ENCODE measurements at places on chromosomes 4 and X.

DNA sequence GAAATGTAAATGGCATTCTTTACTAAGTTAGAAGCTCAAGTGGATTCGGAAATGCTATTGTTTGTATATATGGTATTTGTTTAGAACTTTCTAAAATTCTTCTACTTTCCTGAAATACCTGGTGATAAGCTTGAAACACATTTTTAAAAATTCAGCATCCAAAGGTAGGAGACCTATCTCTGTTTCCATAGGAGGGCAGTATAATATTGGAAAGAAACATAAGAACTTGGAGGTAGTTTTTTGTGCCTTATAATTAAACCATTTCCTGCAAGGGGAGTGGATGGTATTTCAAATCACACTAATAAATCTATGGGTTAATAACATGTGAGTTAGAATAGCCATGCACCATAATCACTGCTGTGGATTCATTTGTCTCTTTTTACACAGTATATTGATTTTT lies 217.4 kb upstream of the AADAT start:
- no peak for DNase-seq

DNA sequence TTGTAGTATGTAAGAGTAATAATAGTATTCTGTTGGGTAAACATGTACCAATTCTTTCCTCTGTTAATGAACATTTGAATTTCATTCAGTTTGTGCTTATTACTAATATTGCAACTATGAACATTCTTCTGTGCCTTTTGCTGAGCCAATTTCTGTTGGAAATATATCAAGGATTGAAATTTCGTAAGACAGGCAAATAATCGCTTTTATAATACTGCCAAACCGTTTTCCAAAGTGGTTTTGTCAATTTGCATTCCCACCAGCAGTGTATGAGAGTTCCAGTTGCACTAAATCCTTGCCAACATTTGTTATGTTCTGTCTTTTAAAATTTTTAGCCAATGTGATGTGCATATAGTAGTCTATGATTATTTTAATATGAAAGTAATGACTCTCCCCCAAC lies 38.6 kb downstream of the MAGEB17 start:
- no peak for DNase-seq

- DNase-seq: no peak
These were observed 60.8 kb downstream of the DDX60 start for GRCh38 chr4:168257768-168258167.

DNA sequence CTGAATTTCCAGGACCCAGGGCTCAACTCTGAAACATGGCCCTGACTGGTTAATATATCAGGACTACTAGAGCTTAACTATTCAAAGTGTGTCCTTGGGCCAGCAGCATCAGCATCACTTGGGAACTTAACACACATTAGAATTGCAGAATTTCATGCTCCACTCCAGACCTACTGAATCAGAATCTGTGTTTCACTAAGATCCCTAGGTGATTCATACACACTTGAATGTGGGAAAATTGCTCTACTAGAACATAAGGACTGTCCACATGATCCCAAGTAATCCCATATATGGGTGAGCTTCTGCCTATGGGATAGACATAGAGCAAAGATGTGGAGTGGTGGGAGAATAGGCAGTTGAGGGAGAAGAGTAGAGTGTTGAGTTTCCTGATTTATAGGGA lies 192.5 kb upstream of the CLNK start:
- no peak for DNase-seq

DNA sequence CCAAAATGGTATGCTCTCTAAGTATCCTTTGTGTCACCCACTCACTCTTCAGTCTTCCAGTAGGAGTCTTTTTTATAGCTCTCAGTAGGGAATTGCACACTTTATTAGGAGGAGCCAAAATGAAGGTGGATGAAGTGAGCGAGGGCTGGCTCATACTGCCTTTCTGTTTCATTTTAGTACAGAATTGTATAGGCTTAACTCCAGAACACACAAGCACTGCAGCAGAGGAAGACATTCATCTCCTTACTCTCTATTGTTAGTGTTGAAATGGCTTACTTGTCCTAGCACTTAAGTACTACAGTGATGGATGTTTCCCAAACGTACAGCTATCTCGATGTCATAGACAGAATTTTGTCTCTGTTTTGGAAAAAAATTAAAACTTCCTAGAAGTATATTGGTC lies 327.3 kb upstream of the ATOH1 start:
- no peak for DNase-seq

GRCh38 chr4:78512357-78512920 lies 39.1 kb upstream of the ANXA3 start:
- DNase-seq: no peak

DNA sequence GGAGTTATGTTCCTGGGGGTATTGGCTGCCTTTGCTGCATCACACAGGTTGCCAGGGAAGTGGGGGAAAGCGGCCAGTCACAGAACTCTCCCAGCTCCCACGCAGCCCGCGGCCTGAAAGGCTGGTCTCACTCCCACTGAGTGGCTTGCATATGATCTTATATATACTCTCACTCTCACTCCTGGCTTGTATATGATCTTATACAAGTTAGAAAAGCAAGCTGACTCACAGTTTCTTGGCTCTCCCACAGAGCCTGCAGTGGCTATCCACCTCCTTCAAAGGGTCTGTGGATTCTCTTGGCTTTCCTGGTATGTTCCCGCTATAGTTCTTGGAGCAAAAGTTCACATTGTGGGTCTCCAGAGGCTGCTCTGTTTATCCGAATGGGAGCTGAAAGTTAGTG lies 833.5 kb upstream of the GALNTL6 start:
- no peak for DNase-seq

- no peak for DNase-seq
These were observed 22.8 kb upstream of the ADAMTS3 start for GRCh38 chr4:72591547-72592454.

DNA sequence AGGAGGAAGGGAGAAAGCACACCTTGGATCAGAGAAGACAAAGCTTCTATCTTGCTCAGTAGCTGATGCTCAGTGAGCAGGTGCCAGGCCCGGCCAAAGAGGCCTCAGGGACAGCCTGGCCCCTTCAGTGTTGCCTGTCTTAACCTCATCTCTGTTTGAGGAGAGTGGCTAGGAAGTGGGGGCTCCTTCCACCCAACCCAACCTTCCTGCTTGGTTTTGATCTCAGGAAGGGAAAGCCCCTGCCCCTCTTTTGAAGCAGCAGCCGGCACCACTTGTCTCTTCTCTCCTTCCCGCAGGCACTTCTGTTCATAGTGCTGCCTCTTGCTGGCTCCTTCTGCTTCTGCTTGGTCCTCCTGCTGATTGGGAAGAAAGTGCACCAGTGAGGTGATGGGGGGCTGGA lies 2.4 kb upstream of the AFF2 start:
- no peak for DNase-seq

- DNase-seq: no peak
These were observed 56.2 kb downstream of the VCX3B start for GRCh38 chrX:8520791-8521190.

GRCh38 chrX:37420185-37420584 lies 71.0 kb downstream of the PRRG1 start:
- no peak for DNase-seq

GRCh38 chr4:112190684-112191083 lies 40.9 kb upstream of the AP1AR start:
- DNase-seq: no peak

GRCh38 chr4:65535113-65535512 lies 135.2 kb downstream of the EPHA5 start:
- no peak for DNase-seq

GRCh38 chrX:54721424-54721823 lies 76.6 kb downstream of the ITIH6 start:
- DNase-seq: no peak

GRCh38 chrX:38151441-38151840 lies 69.2 kb downstream of the SRPX start:
- no peak for DNase-seq

GRCh38 chrX:152899874-152900719 lies 2.2 kb downstream of the ZNF185 start:
- no peak for DNase-seq

DNA sequence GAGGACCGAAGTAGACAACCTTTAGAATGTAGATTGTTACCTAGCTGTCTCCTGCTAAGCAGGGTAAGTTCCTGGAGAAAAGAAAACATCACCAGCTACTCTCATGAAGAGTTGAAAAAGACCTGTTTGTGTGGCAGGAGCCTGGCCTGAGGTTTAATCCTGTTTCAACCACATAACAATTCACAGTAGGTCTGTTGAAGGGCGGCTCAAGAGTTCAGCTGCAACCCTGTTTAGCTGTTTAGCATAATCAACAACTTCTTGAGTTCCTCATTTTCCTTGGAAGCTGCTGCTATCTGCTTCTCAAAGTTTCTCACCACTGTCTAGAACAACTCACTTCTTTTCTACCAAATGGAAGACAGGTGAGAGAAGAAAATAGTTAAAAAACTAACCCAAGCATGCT lies 170.4 kb upstream of the TET2 start:
- no peak for DNase-seq

- DNase-seq: no peak
These were observed 105.1 kb downstream of the FNIP2 start for GRCh38 chr4:158873795-158874401.

DNA sequence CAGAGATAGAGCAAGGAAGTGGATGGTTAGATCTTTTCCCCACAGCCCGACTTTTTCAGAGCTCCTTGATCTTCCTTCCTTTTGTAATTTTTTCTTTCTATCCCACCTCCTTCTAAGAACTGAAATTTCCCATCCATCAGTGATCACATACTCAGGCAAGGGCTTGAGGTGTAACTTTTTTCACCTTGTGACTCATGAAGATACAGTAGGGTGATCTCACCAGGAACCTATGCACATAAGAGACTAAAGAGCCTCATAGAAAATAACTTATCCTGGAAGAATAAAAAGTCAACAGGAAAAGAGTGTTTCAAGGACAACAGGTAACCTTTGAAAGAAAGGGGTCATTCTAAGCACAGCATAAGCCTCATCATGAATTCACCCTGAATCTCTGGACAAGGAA lies 131.2 kb upstream of the HCCS start:
- no peak for DNase-seq

DNA sequence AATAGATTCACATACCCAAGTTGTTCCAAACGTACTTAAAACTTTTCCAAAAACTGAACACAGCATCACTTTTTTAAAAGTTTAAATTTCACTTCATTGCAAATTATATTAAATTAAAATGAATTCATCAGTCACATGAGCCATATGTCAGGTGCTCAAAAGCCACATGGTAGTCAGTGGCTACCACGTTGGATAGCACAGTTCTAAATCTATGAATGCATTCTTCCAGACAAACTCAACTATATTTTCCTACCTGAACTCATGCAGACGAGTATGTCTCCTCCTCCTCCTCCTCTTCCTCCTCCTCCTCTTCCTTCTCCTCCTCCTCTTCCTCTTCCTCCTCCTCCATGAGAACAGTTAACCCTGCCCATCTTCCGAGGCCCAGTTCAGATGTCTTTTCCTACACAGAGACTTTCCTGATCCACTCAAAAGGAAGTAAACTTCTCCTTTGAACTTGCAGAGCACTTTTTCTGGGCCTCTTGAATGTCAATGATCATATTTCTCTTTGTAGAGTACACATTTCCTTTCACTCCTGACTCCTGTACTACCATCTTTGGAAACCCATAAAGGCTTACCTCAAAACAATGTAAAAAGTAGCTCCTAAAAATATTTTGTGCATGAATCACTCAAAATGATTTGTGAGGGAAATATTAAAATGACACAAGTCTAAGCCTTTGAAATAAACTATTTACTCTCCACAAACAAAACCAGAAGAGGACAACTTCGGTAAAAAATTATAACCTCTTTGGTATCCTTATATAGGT lies 172.6 kb downstream of the AMELX start:
- no peak for DNase-seq

GRCh38 chrX:15946783-15947580 lies 92.4 kb upstream of the AP1S2 start:
- DNase-seq: no peak

- DNase-seq: no peak
These were observed 22.1 kb downstream of the EPGN start for GRCh38 chr4:74330295-74330750.

DNA sequence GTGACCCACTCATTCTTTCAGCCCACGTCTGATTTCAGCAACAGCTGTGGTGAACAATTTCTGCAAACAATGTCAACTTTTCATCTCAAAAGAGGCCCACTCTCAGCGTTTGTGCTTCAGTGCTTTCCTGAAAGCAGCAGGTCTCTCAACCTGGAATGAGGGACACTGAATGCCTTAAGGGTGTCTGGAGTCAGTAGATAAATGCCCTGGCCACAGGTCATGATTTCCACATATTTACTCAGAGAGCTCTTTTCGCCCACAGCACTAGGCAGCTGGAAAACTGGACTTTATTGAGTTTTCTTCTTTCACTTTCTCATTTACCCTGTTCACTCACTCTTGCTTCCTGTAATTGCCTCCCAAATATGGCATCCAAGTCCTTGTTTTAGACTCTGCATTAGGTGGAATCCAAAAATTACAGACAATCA lies 52.8 kb downstream of the NPFFR2 start:
- no peak for DNase-seq

DNA sequence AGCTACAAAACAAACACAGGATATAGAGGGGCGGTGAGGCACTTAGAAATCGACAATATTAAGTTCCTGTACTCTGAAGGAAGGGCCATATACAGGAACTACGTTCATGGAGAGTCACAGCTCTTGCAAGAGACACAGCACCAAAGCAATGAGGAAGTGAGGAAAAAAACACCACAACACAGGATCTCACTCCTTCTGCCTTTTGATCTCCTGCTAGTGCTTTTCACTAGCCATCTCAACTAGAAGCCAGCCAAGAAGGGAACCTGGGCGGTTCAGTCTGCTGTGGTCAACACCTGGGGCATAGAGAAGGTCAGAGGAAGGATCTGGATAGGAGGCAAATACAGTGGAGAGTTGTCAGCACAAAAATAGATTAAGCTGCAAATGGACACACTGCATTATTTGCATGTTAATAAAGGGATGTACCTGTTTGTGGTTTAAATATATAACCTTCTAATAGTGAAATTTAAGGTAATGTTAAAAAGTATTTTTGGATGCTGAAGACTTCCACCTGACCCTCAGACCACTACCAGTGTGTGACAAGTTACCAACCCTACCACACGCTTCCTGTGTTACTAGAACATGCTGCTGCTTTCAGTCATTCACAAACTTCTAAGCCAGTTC lies 104.6 kb downstream of the DTHD1 start:
- peak; percentile 18 for DNase-seq

- DNase-seq: no peak
These were observed 35.8 kb downstream of the PDE5A start for GRCh38 chr4:119592830-119593229.

DNA sequence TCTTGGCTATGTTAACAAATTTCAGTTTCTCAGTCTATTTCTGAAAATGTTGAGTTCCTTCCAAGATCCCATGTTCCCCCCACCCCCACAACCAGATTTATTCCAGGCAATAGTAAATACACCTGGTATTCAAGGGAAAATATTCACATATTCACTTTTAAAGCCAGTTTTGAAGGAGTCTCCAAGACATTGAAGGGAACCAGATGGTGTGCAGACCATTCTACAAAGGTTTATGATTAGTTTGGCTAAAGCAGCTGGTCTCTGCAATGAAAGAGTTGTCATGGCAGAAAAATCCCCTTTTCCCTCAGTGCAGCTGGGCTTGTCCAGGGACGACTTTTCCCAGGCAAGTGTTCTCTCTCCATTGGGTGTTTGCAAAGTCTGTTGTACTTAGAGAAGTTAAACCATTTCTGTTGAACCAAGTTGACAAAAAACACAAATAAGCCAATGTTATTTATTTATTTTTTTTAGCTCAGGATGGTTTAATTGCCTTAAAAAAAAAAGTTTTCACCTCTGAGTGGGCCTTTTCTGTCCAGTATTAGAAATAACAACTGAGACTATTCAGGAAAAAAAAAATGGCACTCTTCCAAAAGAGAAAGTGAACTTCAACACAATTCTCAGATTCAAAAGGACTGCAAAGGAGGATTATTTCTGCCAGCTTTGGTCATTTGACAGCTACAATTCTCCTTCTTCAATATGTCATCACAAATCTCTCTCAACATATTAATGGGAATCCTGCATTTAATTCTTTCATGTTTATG lies 410.6 kb downstream of the IL1RAPL1 start:
- DNase-seq: no peak
